ENCODE measurements at places on chromosomes 12 and 14. TPM values are rescaled to one million over a fixed set of nuclear protein-coding genes. Genes with fewer than 3 reads are reported as not detected.

DNA sequence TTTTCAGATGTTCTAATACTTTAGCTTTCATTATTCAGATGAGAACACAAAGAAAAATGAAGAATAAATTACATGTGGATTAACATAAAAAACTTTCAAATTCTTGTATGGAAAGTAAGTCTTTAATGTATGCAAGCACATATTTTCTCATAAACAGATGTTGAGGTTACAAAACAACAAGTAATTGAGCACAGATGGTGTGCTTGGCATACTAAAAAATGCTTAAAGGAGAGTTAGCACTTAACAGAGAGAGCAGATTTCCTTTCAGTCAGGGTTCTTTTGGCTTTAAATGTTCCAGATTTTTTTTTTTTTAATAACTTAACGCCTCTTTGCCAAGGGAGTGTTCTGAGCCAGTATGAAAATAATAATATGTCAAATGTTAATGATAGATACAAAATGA lies 96.0 kb downstream of the RASSF9 start:
- no peak overlapping the region for H3K27ac ChIP-seq
- H3K27me3 ChIP-seq: no peaks in the 10 kb centered on the region
- no peak overlapping the region for H3K4me3 ChIP-seq
- H3K36me3 ChIP-seq: no peaks in the 10 kb centered on the region
- no peak for DNase-seq
- no peaks in the 10 kb centered on the region for H3K4me1 ChIP-seq

DNA sequence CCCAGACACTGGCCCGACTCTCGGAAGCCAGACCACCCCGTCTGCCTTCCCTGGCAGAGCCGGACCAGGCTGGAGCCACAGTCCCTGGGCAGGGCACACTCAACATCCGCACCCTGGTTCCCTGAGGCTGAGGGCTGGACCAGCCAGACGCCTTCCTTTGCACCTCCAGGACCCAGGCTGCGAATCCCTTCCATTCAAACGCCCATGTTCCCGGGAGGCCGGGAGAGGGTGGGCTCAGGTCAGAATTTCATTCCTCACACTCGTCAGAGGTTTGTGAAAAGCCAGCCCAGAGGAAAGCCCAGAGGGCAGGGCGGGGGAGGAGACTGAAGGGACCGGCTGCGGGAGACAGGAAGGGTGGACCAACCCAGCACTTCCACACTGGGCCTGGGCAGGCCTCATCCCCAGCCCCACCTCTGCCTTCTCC lies 58.7 kb downstream of the LRRC74A start:
- no peaks in the 10 kb centered on the region for H3K36me3 ChIP-seq
- H3K27me3 ChIP-seq: no peaks in the 10 kb centered on the region
- H3K4me1 ChIP-seq: no peaks in the 10 kb centered on the region
- H3K4me3 ChIP-seq: no peak overlapping the region
- no peak overlapping the region for H3K27ac ChIP-seq

GRCh38 chr12:115990241-115990640 lies 287.3 kb downstream of the MED13L start:
- no peak for DNase-seq
- no peaks in the 10 kb centered on the region for H3K27me3 ChIP-seq

GRCh38 chr14:51901475-51902024 lies 41.1 kb downstream of the GNG2 start:
- H3K27ac ChIP-seq: no peak overlapping the region
- H3K4me3 ChIP-seq: no peak overlapping the region
- peak; percentile 54 for DNase-seq
- no peaks in the 10 kb centered on the region for H3K27me3 ChIP-seq
- peaks cover 54% of the 10 kb centered on the region for H3K4me1 ChIP-seq

GRCh38 chr12:107660861-107661415 lies 24.7 kb upstream of the PWP1 start:
- no peaks in the 10 kb centered on the region for H3K4me1 ChIP-seq
- H3K4me3 ChIP-seq: no peak overlapping the region
- no peak overlapping the region for H3K27ac ChIP-seq
- H3K36me3 ChIP-seq: peaks cover 4% of the 10 kb centered on the region
- no peak for DNase-seq
- no peaks in the 10 kb centered on the region for H3K27me3 ChIP-seq

GRCh38 chr12:2682296-2683251 lies 112.2 kb upstream of the FKBP4 start:
- H3K27ac ChIP-seq: no peak overlapping the region
- no peaks in the 10 kb centered on the region for H3K36me3 ChIP-seq
- peak; percentile 58 for DNase-seq
- no peaks in the 10 kb centered on the region for H3K4me1 ChIP-seq

GRCh38 chr12:6224550-6224949 lies 24.4 kb downstream of the CD9 start:
- no peaks in the 10 kb centered on the region for H3K27me3 ChIP-seq
- peaks cover under 1% of the 10 kb centered on the region for H3K4me1 ChIP-seq
- no peak overlapping the region for H3K27ac ChIP-seq
- H3K36me3 ChIP-seq: no peaks in the 10 kb centered on the region
- no peak overlapping the region for H3K4me3 ChIP-seq
- DNase-seq: no peak

- DNase-seq: no peak
- no peak overlapping the region for H3K27ac ChIP-seq
- H3K4me3 ChIP-seq: no peak overlapping the region
Observed at GRCh38 chr12:68482014-68482413, 128.7 kb upstream of the RAP1B start.

- no peak overlapping the region for H3K4me3 ChIP-seq
- H3K27me3 ChIP-seq: no peaks in the 10 kb centered on the region
- H3K27ac ChIP-seq: no peak overlapping the region
- H3K4me1 ChIP-seq: no peaks in the 10 kb centered on the region
- no peaks in the 10 kb centered on the region for H3K36me3 ChIP-seq
Observed at GRCh38 chr12:76177821-76178220, 93.3 kb upstream of the NAP1L1 start.

DNA sequence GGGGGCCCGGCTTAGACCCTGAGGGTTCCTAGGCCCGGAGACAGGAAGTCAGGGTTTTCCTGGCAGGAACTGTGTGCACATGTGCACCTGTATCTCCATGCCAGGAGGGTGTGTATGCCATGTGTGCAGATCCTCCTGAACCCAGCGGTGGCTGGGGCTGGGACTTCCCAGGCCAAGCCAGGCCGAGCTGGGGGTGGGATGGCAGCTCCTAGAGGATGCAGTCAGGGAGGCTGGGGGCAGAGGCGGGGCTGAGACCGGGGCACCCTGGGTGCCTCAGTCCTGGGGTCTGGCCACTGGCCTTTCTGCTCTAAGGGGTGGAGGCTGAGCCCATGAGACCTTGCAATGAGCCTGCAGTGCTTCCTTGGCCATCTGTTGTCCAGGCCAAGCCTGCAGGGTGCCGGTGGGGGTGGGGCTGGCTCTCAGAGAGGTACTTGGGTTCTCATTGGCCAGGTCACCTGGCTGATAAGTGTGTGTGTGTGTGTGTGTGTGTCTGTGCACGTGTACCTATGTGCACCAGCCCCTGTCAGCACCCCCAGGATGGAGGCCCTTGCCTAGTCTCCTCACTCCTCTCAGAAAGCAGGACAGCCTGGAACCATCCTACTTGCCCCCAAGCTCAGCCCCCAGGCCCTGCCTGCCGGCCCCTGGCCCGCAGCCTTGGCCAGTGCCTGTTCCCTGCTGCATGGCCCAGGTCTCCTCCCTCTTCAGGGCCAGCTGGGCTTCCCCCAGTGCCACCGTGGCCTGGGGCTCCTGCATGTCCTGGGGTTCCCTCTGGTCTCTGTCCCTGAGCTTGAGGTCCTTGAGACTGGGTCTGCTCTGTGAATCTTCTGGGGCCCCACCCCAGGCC lies 10.6 kb upstream of the TNFAIP2 start:
- no peak for DNase-seq
- no peak overlapping the region for H3K4me3 ChIP-seq
- no peaks in the 10 kb centered on the region for H3K4me1 ChIP-seq
- no peaks in the 10 kb centered on the region for H3K27me3 ChIP-seq
- peak overlapping the region; percentile 16 for H3K27ac ChIP-seq
- no peaks in the 10 kb centered on the region for H3K36me3 ChIP-seq

GRCh38 chr12:53160000-53160399 lies 20.5 kb upstream of the ZNF740 start:
- no peak overlapping the region for H3K4me3 ChIP-seq
- no peak for DNase-seq
- no peak overlapping the region for H3K27ac ChIP-seq
- no peaks in the 10 kb centered on the region for H3K27me3 ChIP-seq

- DNase-seq: no peak
- no peaks in the 10 kb centered on the region for H3K36me3 ChIP-seq
- H3K27me3 ChIP-seq: no peaks in the 10 kb centered on the region
- no peak overlapping the region for H3K4me3 ChIP-seq
- H3K27ac ChIP-seq: no peak overlapping the region
- no peaks in the 10 kb centered on the region for H3K4me1 ChIP-seq
Observed at GRCh38 chr12:82818271-82819035, 131.7 kb downstream of the TMTC2 start.

GRCh38 chr12:108516511-108517275 lies 1.6 kb downstream of the FICD start:
- no peaks in the 10 kb centered on the region for H3K27me3 ChIP-seq
- peaks cover 27% of the 10 kb centered on the region for H3K36me3 ChIP-seq
- H3K4me1 ChIP-seq: peaks cover 8% of the 10 kb centered on the region
- no peak for DNase-seq

CMA1 gene
- not detected for total RNA-seq

CCDC91 gene
- 23.2 TPM for total RNA-seq

SIX6 gene
- not detected for total RNA-seq

DDN gene
- 0.39 TPM for total RNA-seq

MAP1LC3B2 gene
- total RNA-seq: 0.96 TPM

IL31 gene
- 5.1 TPM for total RNA-seq

C1R gene
- 1.7 TPM for total RNA-seq

CD69 gene
- total RNA-seq: 66.8 TPM
